ENCODE measurements at places on chromosomes 13 and 19.
A peak's percentile ranks its signal among the peaks of the same experiment; 100 is the strongest.

DNA sequence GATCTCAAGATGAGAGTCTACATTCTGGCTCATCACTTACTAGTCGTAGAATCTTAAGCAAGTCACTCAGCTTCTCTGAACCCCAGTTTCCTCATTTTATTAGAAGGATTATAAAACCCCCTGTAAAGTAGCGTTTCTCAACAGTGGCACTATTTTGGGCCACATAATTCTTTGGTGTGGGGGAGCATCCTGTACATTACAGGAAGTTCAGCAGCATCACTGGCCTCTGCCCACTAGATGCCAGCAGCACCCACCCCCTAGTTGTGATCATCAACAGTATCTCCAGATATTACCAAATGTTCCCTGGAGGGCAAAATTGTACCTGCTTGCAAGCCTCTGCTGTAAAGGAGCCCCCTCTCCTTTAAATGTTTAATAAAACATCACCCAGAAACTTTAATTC is 22.6 kb downstream of the STARD13 start:
- no peak for DNase-seq

DNA sequence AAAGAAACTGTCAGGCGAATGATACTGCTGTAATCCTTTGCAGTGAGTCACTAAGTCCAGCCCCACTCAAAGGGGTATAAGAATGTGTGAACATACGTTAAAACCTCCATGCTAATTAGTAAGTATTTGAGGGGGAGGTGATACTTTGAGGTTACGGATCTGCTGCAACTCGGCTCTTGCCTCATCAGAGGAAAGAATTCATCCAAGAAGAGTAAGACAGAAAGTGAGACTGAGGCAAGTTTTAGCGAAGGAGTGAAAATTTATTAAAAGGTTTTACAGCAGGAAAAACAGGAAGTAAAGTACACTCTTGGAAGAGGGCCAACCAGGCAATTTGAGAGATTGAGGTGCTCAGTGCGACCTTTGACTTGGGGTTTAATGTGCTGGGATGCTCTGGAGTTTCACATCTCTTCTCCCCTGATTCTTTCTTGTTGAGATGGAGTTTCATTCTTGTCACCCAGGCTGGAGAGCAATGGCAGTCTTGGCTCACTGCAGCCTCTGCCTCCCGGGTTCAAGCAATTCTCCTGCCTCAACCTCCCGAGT is 9.8 kb downstream of the CLEC4M start:
- DNase-seq, result no peak

DNA sequence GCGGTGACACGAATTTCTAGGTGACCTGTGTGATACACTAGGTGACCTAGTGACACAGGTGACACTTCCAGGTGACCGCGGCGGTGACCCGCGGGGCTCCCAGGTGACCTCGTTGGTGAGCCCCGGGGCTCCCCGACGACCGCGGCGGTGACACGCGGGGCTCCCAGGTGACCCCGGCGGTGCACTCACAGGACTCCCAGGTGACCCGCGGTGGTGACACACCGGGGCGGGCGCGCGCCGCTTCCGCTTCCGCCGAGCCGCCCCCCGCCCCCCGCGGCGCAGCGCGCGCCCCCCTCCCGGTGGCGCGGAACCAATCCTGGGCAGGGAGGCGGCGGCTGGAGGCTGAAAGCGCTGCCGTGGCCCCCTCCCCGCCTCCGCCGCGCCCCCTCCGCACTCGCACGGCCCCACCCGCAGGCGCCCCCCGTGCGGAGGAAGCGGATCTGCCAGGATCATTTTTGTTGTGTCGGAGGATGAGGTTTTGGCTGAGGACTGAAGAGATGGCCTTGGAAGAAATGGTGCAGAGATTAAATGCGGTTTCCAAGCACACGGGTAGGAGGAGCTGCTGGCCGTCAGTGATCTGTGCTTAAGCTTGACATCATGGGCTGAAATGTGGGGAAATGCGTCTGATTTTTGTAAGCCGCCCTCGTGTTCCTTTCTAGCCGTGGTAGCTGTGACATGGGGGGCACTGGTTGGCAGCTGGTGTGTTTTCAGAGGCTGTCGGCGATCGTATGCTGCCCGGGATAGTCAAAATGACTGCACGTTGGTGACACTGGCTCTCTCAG is at the start of gene MCF2L:
TSS of gene MCF2L (plus strand) at position 305 of the 782 bp plus-strand sequence. CDS start at position 471, 166 bp downstream.
- peak; percentile 45 for DNase-seq

DNA sequence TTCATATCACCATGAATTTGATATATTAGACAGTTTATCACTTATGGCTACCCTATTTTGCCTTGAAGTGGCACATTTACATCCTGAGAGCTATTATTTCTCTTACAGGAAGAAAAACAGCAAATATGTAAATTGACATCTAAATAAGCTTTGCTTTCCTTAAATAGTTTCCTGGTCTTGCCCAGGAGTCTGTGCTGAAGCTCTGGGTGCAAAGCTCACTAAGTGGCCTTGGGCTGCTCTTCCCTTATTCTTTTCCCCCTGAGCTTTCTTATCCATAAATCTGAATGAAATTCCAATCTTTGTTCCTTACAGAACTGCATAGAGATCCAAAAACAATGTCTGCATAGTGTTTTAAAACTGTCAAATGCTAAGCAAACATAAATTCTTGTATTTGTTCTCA is 56.3 kb downstream of the TNFSF13B start:
- no peak for DNase-seq

DNA sequence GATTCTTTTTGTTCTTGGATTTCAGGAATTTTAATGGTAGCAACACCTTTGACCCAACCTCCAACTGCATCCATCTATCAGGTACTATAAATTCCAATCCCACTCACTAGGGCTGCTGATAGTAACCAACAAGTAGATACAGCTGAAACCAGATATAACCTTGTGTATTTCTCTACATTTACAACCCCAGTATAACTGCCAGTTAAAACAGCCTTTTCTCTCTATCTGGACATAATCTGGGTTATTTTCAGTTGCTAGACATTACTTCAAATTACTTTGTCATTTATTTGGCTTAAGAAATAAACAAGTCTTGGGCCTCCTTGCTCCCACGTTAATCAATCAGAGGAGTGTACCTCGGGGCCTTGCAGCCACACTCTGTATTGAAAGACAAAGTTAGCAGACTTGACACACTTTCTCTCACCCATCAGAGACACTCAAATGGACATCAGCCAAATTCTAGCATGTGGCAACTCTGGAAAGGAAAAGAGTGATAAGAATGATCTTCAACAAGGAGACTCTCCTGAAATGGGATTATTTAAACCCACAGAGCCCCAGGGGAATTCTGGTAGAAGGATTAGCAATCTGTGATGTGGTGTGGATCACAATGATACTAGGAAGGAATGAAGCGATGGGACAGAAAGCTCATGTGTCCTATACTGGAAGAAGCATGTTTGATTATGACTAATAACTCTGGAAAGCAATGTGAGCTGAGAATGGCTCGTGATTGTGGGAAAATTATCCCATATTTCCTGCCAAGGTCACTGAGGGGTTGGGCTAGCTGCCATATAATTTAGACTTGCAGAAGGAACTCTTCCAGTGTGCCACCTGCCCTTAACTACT is 157.5 kb downstream of the FLT1 start:
- DNase-seq, result no peak

DNA sequence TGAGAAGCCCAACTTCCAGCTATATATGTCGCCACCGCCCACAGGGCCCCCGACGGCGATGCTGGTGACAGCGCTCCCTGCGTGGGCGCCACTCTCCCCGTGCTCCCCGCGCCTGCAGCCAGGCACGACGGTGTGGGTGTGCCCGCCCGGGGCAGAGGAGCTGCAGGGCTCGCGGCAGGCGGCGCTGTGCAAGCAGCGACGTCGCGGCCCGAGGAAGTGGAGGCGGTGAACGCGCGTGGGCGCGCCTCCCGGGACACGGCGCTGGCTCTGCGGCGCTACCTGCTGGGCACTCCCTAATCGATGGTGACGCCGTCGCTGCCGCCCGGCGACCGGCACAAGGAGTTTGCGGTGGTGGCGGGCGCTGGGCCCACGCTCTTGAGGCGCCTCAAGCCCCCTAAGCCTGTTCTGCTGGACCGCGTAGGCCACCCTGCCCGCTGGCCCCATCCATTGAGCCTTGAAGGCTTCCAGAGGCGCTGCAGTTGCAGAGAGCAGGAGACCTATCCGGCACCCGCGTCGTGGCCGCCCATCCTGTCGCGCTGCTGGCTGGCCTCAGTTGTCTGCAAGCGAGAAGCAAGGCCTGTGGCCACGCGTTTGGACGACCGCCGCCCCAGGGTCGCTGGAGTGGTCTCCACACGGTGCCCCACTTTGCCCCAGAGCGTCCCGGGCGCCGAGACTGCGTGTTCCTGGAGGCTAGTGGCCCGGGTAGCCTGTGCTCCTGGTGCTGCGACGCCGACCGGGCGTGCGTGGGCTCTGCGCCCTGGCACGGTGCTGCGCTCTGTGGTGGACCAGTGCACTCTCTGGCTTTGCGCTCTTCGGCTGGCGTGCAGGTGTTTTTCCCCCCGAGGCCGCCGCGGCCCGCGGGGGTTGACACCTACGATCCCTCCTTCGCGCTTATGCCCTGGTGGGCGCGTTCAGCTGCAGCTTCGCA is 23.1 kb downstream of the LRFN3 start:
- DNase-seq, result peak; percentile 68

DNA sequence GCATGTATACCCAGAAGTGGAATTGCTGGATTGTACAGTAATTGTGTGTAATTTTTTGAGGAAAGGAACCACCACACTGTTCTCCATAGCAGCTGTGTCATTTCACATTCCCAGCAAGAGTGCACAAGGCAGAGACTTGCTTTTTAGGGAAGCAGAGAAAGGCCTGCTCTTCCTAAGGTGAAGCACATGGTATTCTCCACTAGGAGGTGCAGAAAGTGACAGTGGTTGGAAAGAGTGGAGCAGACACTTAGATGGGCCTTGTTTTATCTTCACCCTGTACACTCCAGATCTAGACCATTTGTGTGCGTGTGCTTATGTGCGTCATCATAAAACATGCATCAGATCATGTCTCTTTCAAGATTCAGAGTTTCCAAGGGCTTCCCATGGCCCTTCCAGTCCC is 35.0 kb downstream of the FAM124A start:
- no peak for DNase-seq

DNA sequence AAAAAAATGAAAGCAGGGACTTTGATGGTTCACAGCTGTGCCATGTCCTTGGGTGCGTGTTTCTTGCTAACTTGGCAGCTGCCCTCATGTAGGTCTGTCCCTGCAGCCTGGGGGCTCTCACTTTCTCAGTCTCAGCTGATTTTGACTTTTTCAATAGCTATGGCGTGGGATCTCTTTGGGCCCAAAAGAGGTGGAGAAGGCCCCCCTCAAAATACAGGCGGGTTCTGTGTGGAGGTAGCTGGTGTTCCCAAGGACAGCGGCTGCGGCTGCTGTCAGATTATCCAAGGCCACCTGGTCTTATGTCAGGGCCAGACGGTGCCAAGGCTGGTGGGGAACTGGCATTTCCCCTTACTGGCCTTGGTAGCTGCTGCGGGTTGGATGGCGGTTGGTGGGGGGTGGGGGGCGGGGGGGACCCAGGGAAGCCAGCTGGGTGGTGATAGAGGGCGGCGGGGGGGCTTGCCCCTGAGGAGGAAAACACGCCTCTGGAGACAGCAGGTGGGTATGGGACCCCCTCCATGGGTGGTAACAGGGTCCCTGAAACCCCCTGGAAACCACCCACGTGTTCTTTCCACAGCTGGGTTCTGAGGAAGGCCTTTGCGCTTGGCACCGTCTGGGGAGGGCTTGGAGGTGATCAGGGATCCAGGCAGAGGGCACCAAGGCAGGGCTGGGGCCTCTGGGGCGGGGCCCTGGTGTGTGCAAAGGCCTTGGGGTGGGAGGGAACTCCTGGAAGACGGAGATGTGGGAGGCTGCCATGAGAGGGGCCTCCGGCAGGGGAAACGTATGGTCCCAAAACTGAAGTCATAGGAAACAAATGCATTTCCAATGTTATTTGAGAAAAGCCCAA is 4.1 kb downstream of the TIMM13 start:
- DNase-seq, result no peak

DNA sequence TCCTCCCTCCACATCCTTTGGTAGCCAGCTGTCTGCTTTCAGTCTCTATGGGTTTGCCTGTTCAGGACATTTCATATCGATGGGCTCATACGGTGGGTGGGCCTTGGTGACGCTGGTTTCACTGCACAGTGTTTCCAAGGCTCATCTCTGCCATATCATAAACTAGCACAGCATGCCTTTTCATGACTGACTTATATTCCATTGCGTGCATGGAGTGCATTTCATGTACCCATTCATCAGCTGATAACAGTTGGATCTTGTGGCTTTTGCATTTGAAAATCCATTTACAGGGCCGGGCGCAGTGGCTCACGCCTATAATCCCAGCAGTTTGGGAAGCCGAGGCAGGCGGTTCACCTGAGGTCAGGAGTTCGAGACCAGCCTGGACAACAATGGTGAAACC is 69.9 kb downstream of the TDRD12 start:
- no peak for DNase-seq

- DNase-seq, result no peak
Measured at GRCh38 chr13:30720172-30720869, 15.0 kb upstream of the ALOX5AP start.

GRCh38 chr19:31296741-31297390 is 52.4 kb downstream of the TSHZ3 start:
- DNase-seq, result no peak

DNA sequence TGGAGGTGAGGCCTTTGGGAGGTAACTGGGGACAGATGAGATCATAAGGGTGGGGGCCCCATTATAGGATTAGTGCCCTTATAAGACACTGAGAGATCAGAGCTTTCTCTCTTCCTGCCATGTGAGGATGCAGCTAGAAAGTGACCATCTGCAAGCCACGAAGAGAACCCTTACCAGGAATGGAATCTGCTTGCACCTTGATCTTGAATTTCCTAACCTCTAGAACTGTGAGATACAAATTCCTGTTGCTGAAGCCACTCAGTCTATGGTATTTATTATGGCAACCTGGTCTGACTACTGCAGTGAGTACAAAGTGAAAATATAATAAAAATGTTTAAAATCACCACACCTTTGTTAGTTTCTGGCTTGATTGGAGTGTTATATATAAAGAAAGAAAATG is 388.0 kb downstream of the LMO7 start:
- DNase-seq, result no peak

GRCh38 chr19:32866564-32867265 is 2.9 kb downstream of the SLC7A9 start:
- no peak for DNase-seq

DNA sequence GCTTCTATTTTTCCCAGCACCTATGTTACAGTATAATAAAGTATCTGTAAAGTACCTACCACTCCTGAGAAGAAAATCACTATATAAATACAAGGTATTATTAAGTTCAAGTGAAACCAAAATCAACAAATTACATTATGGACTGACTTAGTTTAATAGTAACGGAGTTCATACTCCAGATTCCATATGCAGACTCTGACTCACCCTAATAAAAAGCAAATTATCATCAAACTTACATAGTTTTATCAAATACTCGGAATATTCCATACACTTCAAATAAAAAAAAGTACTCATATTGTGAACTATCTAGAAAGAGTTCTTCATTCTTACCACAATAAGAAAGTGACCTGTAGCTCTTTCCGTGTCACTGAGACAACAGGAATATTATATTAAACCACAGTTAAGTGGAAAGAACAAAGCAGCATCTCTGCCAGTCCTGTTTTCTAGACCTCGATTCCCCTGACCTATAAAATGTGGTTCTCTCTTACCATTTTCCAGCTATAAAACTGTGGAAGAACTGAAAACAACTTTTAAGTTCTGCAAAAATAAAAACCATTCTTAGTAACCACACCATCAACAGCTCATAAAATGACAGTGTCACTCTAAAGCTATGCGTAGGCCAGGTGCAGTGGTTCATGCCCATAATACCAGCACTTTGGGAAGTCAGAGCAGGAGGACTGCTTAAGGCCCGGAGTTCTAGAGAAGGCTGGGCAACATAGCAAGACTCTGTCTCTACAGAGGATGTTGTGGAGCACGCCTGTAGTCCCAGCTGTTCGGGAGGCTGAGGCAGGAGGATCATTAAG is 42.6 kb downstream of the USP12 start:
- no peak for DNase-seq
